Activated CD4-positive, alpha-beta T cell treated with anti-CD3 and anti-CD28 coated beads for 36 hours (primary cell): ENCODE measurements at places on chromosomes 7 and 10. TPM values are rescaled to one million over a fixed set of nuclear protein-coding genes. Genes with fewer than 3 reads are reported as not detected.
A peak's percentile ranks its signal among the peaks of the same experiment; 100 is the strongest.

GIMAP5 gene
- total RNA-seq: 53.3 TPM

DNA sequence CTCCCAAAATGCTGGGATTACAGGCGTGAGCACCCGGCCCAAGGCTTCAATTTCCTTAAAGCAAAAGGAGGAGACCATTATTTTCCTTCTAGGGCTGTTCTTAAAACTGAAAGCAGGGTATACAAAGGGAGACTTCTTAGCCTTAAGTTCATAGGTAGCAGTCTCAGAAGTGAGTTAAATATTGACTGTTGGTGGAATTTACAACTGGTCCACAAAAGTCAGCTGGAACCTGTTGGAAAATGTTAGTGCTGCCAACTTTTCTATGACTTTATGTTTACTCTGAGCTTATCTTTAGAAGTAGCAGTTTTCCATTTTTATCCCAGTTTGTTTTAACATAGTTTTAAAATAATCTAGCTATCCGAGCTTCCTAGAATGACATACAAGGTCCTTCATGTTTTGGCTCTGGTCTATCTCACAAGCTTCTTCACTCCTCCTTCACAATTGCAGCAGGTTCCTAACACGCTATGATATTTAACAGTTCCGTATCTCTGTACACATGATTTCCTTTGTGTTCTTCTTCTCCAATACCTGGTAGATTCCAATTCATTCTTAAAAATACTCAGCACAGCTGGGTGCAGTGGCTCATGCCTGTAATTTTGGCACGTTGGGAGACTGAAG, 3.3 kb downstream of the SLC26A3 start:
- no peak for DNase-seq

DNA sequence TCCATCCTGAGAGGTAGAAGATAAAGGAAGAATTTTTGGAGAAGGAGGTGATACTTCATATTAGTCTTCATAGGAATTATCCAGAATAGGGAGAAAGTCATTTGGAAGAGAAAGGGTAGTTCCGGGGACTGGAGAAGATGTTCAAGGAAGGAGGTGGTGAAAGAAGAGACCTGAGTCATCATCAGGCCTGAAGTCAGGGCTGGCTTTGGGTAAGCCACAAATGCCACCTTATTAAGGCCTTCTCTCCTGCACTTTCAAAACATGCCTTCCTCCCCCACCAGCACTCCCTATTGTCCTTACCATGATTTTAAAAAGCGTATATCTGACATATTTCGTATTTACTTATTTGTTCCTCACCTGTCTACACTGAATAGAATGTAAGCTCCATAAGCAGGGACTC, 112.2 kb upstream of the LRGUK start:
- no peak for DNase-seq

DNA sequence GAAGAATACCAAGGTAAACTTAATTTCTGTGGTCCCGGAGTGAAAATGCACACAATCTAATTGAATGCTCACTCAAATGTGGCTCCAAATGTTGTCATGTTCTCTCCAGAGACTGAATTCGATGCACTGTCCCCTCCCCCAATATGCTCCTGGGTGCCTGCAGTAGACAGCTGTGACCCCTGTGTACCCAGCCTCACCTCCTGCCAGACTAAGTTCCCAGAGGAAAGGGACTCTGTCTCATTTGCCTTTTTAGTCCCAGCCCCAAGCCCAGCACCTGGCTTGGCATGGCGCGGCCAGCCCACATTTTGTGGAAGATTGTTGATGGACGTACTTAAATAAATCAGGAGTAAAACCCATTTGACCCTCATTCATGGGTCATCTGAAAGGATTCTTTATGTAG, 21.8 kb upstream of the FIGNL1 start:
- DNase-seq: no peak

- no peak for DNase-seq
These were observed 5.9 kb downstream of the ZNF488 start for GRCh38 chr10:47378183-47378510.

TRA2A gene
- total RNA-seq: 86.8 TPM

NUTM2B gene
- 0.30 TPM for total RNA-seq

- DNase-seq: no peak
These were observed 145.5 kb downstream of the SLIT1 start for GRCh38 chr10:97040248-97040584.

DNA sequence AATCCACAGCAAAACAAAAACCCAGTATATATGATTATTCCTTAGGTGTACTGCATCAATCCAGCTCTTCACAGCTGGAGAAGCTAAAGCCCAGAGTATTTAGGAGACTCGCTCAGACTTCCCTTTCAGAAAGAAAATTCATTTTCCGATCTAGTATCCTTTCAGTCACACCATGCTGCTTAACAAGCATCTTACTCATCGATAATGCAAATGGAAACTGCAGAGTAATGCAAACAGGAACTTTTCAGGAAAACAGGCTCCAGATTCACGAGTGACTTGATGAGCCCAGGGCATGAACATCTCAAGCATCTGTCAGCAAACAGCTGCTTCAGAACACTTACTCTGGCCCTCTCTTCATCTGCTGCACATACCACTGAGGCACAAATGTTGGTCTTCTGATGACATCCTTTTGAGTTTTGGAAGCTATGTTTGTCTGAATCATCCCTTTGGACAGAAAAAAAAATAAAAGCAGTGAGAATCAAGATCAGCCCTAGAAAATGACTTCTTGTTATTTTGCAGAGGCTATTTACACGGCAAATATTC, 24.9 kb upstream of the ZC3HAV1L start:
- no peak for DNase-seq

GRCh38 chr7:3957472-3958108, 656.5 kb downstream of the SDK1 start:
- DNase-seq: no peak

DNA sequence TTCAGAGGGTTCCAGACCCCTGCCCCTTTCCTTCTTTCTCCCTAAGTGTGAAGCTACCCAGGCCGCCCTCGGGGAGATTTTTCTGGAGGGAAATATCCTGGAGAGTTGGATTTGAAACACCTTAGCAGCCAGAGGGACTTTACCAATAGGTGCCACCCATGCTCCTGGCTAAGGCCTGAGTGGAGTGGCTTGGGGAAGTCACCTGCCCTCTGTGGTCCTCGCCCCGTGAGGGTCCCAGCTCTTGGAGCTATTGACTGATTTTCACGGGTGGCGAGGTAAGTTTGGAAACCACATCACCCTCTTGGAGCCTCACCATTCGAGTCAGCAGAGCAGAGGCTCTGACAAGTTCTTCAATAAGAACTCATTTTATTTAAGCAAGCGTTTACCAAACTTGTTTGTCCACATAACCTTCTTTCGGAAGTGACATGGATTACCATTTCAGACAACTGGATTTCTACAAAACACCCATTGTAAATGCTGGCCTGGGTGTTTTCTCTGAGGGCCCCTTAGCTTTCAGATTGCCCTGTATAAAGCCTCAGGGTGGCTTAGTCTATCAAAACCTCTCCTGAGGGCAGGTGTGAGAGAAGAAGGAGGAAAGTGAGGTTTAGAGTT, 20.4 kb downstream of the AQP1 start:
- DNase-seq: no peak

- no peak for DNase-seq
These were observed 21.6 kb downstream of the PITRM1 start for GRCh38 chr10:3150961-3151360.

- DNase-seq: peak; percentile 20
These were observed 152.0 kb upstream of the ADO start for GRCh38 chr10:62652564-62652963.

- no peak for DNase-seq
These were observed 268.4 kb downstream of the GLRX3 start for GRCh38 chr10:130404476-130405055.

EGFR gene
- total RNA-seq: not detected

GRCh38 chr7:88185650-88186049, 34.2 kb downstream of the SRI start:
- DNase-seq: no peak

DNA sequence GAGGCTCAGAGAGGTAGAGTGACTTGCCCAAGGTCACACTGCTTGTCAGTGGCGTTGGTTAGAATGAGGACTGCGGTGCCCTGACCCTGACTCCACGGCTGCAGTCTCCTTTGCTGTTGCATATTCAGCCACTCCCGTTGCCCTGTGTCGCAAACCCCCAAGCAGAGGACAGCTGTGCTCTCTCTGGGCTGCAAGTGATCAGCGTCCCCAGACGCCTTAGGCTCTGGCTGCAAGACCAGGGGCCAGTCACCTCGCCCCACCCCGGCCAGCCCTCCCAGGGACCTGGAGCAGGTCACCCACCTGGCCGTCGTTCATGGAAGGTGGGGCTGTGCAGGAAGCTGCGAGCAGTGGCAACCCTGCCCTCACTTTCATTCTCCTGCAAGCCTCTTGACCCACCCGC, 51.7 kb upstream of the NANOS1 start:
- no peak for DNase-seq

DNA sequence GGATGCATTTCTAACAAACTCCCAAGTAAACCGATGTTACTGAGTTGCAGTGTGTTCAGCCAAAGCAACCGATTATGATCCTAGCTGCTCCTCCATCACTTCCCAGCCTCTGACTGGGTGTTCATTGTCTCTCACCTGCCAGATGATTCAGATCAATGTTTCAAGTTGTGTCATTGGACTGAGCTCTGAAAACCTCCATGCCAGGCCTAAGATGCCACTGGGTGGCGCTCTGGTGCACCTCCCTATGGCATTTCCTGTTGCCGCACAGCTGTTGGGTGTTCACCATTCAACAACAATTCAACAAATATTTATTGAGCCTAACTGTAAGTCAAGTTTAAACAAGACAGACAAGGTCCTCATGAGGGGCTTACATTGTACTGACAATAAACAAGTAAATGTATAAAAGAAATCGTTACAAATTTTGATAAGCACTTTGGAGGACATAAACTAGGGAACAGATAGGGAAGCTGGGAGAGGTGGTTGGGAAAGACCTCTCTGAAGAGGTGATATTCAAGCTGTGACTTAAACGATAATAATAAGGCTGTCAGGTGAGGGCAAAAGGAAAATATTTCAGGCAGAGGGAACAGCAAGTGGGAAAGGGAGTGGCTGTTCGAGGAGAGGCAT, 22.8 kb downstream of the RGR start:
- DNase-seq: peak; percentile 94

- no peak for DNase-seq
These were observed 93.3 kb upstream of the MGMT start for GRCh38 chr10:129373718-129374117.

DNA sequence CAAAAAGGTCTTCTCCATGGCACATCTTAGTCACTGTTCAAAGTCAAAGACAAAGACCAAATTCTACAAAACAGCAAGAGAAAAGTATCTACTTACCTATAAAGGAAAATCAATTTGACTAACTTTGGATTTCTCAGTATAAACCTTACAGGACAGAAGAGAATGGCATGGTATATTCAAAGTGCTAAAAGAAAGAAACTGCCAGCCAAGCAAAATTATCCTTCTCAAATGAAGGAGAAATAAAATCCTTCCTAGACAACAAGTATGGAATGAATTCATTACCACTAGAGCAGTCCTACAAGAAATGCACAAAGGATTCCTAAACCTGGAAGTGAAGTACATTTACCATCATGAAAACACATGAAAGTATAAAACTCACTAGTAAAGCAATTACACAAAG, 235.5 kb downstream of the STK31 start:
- no peak for DNase-seq

GOT1 gene
- 83.5 TPM for total RNA-seq

DNA sequence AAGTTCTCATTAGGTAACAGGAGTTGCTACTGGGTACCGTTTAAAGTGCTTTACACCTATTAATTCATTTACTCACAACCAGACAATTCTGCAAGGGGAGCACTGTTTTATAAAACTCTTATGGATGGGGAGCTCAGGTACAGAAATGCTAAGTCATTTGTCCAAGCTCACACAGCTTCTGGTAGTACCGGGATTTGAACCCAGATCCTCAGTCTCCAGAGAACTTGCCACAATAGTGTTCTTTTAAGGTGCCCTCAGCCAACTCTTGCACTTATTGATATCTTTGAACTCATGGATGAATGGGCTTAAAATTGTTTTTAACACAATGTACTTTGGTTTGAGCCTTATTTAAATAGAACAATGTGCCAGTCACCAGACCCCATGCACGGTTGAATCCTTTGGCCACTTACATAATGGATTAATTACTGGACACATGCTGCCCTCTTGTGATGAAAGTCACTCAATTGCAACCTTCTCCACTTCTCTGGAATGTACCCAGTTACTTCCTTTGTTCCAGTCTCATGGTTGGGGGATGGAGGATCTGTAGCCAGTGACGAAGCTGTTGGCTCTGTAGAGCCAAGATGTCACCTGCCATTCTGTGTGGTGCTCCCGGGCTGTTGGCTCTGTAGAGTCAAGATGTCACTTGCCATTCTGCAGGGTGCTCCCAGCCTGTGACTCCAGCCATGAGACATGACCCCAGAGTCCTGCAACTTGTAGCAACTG, 65.6 kb downstream of the NOD1 start:
- DNase-seq: no peak

GRCh38 chr7:131880078-131880477, 323.6 kb upstream of the PODXL start:
- no peak for DNase-seq

- peak; percentile 62 for DNase-seq
These were observed at the start of gene GSDME for GRCh38 chr7:24757353-24758275. Gene GSDME, minus strand, starts transcription at chr7:24757464. Its CDS starts 7,690 bp downstream, at chr7:24749774.

GRCh38 chr10:77571490-77571889, 66.1 kb downstream of the KCNMA1 start:
- no peak for DNase-seq

GJC3 gene
- total RNA-seq: 1.1 TPM

SORCS3 gene
- total RNA-seq: not detected

- DNase-seq: no peak
These were observed 178.5 kb downstream of the KCNMA1 start for GRCh38 chr10:77458986-77459590.

- DNase-seq: no peak
These were observed 103.7 kb downstream of the MACC1 start for GRCh38 chr7:20113427-20114027.

GRCh38 chr10:52949899-52950298, 177.3 kb upstream of the MBL2 start:
- no peak for DNase-seq

- DNase-seq: no peak
These were observed 60.3 kb upstream of the NFKB2 start for GRCh38 chr10:102335184-102335583.

GRCh38 chr10:22003964-22004281, 393 bp upstream of the DNAJC1 start:
- DNase-seq: no peak

- DNase-seq: no peak
These were observed 3.8 kb downstream of the AGAP3 start for GRCh38 chr7:151089893-151090730.

GRCh38 chr7:55348502-55348901, 16.6 kb upstream of the LANCL2 start:
- no peak for DNase-seq

ZNF212 gene
- total RNA-seq: 9.9 TPM
